ENCODE measurements at places on chromosomes 5 and 9.
A peak's percentile ranks its signal among the peaks of the same experiment; 100 is the strongest.

DNA sequence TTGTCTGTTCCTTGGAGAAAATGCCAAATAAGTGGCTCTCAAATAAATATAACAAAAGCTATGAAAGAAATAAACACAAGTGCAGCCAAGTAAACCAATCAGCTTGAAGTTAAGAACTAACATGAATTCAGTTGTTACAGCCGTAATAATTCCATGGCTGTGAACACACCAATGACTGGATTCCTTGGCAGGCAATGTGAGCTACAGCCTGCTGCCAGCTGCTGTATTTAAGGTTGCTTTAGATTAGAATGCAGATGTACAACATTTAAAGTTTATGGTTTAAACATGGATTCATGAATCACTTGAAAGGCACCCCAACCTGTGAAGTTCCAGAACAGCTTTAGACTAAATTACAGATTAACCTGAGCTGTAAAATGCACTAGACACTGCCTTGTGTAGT lies 626.4 kb upstream of the SEMA6A start:
- DNase-seq = no peak

DNA sequence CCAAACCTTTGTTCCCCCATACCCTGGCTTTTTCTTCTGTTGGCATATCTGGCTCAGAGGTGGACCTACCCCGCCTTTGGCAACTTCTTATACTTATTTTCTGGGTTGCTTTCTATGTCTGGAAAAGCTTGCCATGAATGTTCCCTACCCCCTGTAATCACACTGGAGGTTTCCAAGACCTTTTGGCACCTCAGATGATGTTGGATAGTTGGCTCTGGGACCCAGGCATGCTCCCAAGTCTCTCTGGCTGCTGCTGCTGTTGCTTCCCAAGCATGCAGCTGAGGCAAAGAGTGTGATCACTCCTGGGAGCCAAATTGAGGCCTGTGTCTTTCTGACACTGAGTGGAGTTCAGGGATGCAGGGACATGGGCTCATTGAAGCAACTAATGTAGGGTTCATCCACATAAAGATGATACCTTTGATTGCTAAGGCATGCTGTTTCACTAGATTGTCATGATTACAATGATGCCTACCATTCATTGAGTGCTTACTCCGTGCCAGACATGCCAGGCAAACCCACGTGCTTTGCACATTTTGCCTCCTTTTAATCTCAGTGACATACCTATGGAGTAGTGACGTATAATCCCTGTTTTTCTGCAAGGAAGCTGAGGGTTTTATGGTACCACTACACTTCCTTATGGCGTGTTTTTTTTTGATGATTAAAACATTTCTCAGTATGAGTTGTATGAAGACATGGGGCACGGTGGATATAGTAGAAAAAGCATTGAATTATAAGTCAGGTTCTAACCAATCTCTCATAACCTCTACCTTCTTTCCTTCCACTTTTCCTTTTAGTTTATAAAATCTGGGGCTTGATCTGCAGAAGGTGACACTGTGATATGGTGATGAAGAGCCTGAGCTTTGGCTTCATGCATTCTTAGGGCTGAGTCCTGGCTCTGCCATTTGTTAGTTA lies 73.1 kb downstream of the ARHGAP26 start:
- no peak for DNase-seq

GRCh38 chr5:24208686-24209106 lies 436.1 kb downstream of the CDH10 start:
- DNase-seq = no peak

GRCh38 chr5:1416856-1417469 lies 28.3 kb downstream of the SLC6A3 start:
- DNase-seq = no peak

- DNase-seq = peak; percentile 68
These were observed 28.1 kb downstream of the NTRK2 start for GRCh38 chr9:84697509-84698114.

- peak; percentile 57 for DNase-seq
These were observed 16.7 kb upstream of the SCGB3A1 start for GRCh38 chr5:180607861-180608571.

DNA sequence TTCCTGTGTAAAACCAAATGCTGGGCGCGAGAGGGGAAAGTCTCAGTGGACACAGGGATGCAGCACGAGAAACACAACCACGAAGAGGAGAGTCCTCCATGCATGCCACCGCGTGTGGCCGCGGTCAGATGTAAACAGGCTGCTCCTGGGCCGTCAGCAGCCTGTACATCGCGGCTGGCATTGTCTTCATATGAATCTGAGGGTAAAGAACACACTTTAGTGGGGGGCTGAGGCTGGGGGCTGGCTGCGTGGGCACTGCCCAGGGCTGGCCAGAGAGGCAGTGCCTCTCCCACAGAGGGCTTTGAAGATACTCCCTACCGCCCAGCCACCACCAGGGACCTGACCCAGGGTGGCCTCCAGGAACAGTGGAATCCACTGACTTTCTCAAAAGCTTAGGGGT lies 106.2 kb downstream of the ENTREP1 start:
- no peak for DNase-seq

- DNase-seq = no peak
These were observed 16.7 kb downstream of the EXOC3 start for GRCh38 chr5:459562-460272.

- no peak for DNase-seq
These were observed 499 bp upstream of the FCHSD1 start for GRCh38 chr5:141651728-141652105.

DNA sequence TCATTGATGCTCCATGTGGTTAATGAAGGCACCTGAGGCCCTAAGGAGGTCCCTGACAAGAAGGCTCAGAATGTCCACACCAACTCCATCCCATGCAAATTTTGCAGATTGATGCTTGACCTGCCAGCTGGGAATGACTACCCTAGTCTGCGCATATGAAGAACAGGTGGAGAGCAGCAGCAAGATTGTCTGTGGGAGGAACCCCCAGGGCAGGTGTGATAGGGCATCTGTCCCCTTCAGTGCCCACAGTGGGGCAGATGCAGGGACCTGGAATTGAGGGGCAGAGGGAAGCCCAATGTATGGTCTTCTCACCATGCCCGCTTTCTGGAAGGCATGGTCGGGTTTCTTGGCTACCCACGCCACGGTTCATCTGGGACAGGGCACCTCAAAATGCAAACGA lies 79.6 kb downstream of the MACROH2A1 start:
- no peak for DNase-seq

DNA sequence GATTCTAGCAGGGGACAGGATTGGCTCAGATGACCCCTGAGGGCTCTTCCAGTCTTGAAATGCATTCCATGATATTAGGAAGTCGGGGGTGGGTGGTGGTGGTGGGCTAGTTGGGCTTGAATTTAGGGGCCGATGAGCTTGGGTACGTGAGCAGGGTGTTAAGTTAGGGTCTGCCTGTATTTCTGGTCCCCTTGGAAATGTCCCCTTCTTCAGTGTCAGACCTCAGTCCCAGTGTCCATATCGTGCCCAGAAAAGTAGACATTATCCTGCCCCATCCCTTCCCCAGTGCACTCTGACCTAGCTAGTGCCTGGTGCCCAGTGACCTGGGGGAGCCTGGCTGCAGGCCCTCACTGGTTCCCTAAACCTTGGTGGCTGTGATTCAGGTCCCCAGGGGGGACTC lies 2.9 kb upstream of the MYOZ3 start:
- DNase-seq = no peak

DNA sequence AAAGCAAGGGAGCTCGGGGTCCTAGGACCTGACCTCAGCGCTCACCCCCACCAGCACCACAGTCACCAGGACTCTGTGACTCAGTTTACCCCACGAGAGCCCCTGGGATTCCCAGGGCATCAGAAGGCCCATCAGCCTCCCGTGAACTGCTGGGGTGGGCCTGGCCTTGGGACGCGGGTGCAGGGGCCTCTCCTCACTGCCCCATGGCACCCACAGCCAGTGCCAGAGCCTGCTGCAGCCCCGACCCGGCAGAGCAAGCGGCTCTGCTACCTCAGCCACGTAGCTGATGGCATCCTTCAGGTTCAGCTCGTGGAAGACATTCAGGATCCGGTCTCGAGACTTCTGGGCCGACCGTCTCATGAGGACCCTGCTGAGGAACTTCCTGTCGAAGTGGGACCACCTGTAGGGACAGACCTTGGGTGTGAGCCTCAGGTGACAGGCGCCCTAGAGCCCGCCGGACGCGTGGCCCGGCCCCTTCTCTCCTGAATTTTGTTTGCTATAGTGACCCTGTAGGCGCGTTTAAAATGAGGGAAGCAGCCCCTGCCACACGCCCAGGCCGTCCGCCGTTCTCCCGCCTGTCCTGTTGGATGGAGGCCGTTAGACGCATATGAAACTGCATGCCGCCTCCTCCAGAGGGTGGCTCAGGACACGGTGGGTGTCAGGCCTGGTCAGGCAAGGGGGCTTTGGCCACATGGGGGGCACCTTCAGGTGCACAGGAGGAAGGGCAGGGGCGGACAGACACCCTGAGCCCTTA lies 36.8 kb downstream of the EXOC3 start:
- no peak for DNase-seq
